ENCODE measurements at places on chromosomes 7 and 10.

GRCh38 chr7:70830060-70830395, 301.9 kb upstream of the GALNT17 start:
- DNase-seq = no peak

DNA sequence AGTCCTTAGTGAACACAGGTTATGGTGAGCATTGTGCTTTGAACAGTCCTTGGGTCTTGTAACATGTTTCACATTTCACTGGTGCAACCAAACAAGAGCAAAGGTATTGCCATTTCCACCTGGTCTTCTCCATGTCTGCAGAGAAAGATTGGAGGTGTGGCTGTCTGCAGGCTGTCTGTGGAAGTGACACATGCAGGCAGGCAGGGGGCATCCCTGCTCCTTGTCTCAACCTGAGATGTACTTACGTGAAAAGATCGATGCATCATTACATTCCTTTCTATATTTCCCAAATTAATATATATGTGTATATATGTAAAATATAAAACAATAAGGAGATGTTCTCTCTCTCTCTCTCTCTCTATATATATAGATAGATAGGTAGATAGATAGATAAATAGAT, 54.3 kb downstream of the LRRC18 start:
- DNase-seq = no peak

DNA sequence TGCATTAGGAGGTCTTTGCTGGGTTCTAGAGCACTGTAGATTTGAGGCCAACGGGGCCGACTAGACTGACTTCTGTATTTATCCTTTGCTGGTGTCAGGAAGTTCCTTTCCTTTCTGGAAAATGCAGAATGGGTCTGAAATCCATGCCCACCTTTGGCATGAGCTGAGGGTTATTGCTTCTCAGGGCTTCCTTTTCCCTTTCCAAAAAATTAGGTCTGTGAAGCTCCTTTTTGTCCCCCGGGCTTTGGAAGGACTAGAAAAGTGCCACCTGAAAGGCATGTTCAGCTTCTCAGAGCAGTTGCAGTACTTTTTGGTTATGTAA, 675 bp downstream of the IL6 start:
- DNase-seq = no peak

DNA sequence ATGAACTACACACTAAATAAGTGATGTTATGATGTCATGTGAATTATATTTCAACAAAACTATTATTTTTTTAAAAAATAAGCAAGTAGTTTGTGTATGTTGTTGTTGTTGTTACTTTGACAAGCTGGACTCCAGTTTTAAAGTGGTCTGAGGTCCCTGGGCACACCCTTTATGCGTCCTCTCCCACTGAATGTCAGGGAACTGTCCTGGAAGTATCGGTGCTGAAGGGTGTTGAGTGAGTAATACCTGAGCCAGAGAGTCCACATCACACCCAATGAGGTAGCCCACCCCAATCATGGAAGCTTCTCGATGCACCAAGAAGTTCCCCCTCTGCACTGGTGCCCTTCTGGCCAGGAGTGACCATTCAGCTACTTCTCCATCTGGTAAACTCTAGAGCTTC, 64.3 kb downstream of the FOXI2 start:
- no peak for DNase-seq

GRCh38 chr7:100089458-100090196, 858 bp downstream of the COPS6 start:
- no peak for DNase-seq

All from activated T-helper 1 cell treated with anti-CD3 and anti-CD28 coated beads, Interleukin-2, amount 50 U/mL, for 16 hours (primary cell).